ENCODE measurements at places on chromosomes 12 and 14. TPM values are rescaled to one million over a fixed set of nuclear protein-coding genes. Genes with fewer than 3 reads are reported as not detected.
A peak's percentile ranks its signal among the peaks of the same experiment; 100 is the strongest.

Gene SELPLG
- total RNA-seq = 22.2 TPM

Gene MYO1H
- not detected for total RNA-seq

- no peak overlapping the region for H3K27ac ChIP-seq
- no peak for DNase-seq
- no peaks in the 10 kb centered on the region for H3K27me3 ChIP-seq
These were observed 71.1 kb downstream of the PELI2 start for GRCh38 chr14:56189307-56189706.

- H3K4me1 ChIP-seq = peaks cover 46% of the 10 kb centered on the region
- H3K27ac ChIP-seq = no peak overlapping the region
- peak overlapping the region; percentile 83 for H3K4me3 ChIP-seq
These were observed 512 bp downstream of the PDE1B start for GRCh38 chr12:54549774-54550451.

Gene ANO4
- total RNA-seq = not detected

GRCh38 chr12:104365921-104366410 is 62.4 kb downstream of the EID3 start:
- no peak overlapping the region for H3K4me3 ChIP-seq
- H3K36me3 ChIP-seq = no peaks in the 10 kb centered on the region
- no peak for DNase-seq
- no peaks in the 10 kb centered on the region for H3K4me1 ChIP-seq

GRCh38 chr14:64673748-64674147 is 30.5 kb upstream of the PLEKHG3 start:
- no peak overlapping the region for H3K4me3 ChIP-seq
- no peak for DNase-seq
- H3K27me3 ChIP-seq = peaks cover 6% of the 10 kb centered on the region
- H3K27ac ChIP-seq = no peak overlapping the region
- H3K4me1 ChIP-seq = peaks cover 3% of the 10 kb centered on the region
- no peaks in the 10 kb centered on the region for H3K36me3 ChIP-seq

DNA sequence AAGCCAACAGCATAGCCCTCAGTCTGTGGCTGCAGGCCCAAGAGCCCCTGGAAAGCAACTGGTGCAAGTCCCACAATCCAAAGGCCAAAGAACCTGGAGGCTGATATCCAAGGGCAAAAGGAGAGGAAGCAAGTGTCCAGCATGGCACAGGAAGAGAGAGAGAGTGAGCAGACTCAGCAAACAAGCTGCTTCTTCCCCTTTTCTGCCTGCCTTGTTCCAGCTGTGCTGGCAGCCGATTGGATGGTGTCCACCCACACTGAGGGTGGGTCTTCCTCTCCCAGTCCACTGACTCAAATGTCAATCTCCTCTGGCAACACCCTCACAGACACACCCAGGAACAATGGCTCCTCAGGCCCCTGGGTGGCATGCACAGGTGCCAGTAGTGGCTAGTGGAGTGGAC is 33.5 kb downstream of the SMCO2 start:
- H3K27me3 ChIP-seq = no peaks in the 10 kb centered on the region
- H3K4me3 ChIP-seq = no peak overlapping the region
- peaks cover 18% of the 10 kb centered on the region for H3K36me3 ChIP-seq
- no peak overlapping the region for H3K27ac ChIP-seq

Gene TBX3
- total RNA-seq = not detected

- peaks cover 9% of the 10 kb centered on the region for H3K4me1 ChIP-seq
- no peak overlapping the region for H3K4me3 ChIP-seq
- DNase-seq = peak; percentile 58
- no peaks in the 10 kb centered on the region for H3K27me3 ChIP-seq
- peaks cover 10% of the 10 kb centered on the region for H3K36me3 ChIP-seq
These were observed 35.9 kb downstream of the XRCC3 start for GRCh38 chr14:103679351-103679750.

DNA sequence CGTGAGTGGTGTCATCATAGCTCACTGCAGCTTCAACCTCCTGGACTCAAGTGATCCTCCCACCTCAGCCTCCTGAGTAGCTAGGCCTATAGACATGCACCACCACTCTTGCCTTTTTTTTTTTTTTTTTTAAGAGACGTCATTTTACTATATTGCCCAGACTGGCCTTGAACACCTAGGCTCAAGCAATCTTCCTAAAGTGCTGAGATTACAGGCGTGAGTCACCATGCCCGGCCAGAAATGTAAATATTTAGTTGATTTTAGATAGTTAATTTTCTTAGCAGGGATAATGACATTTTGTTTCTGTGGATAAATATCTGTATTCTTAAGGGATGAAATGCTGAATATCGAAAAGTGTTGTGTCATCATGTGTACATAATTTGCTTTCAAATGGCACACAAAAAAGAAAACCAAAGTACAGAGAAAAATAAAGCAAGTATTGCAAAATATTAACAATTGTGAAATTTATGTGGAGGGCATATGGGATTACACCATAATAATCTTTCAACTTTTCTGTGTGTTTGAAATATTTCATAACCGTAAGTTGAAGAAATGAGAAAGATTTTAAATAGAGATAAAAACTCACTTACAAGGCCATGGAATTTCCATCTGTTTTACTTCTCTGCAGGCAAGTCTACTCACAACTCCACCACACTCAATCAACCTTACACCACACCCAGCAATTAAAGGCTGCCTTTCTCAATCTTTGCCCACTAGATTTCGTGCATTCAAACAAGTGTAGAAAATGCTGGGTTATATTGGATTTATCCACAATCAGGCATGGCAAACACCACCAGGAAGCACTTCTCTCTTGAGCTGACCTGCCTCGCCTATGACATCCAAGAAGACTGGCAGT is 93.7 kb downstream of the SPTSSA start:
- H3K36me3 ChIP-seq = no peaks in the 10 kb centered on the region
- DNase-seq = no peak
- H3K4me3 ChIP-seq = no peak overlapping the region
- H3K27me3 ChIP-seq = peaks cover 19% of the 10 kb centered on the region
- no peaks in the 10 kb centered on the region for H3K4me1 ChIP-seq

Gene CDCA3
- 62.5 TPM for total RNA-seq

GRCh38 chr12:120394483-120395367 is 25.8 kb upstream of the MSI1 start:
- no peak for DNase-seq
- H3K27me3 ChIP-seq = peaks cover 48% of the 10 kb centered on the region
- no peak overlapping the region for H3K4me3 ChIP-seq

DNA sequence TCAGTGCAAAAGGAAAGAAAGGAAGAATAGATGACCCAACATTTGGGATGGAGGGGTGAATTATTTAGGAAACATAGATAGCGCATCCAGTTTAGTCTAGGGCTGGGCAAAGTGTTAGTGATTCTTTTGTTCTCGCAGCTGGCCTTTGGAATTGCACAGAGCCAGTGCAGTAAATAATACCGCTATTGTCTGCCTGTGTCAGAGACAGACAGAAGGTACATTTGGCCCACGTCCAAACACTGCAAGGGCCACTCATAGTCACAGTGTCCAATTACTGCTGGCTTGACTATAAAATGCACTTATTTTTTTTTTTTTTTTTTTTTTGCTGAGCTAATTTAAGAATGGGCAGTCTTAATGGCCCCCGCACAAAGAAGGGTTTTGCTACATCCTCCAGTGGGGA is 638.6 kb downstream of the BCL11B start:
- H3K36me3 ChIP-seq = no peaks in the 10 kb centered on the region
- H3K4me3 ChIP-seq = no peak overlapping the region
- H3K4me1 ChIP-seq = no peaks in the 10 kb centered on the region
- no peak for DNase-seq
- H3K27me3 ChIP-seq = no peaks in the 10 kb centered on the region

Gene TAS2R8
- not detected for total RNA-seq

DNA sequence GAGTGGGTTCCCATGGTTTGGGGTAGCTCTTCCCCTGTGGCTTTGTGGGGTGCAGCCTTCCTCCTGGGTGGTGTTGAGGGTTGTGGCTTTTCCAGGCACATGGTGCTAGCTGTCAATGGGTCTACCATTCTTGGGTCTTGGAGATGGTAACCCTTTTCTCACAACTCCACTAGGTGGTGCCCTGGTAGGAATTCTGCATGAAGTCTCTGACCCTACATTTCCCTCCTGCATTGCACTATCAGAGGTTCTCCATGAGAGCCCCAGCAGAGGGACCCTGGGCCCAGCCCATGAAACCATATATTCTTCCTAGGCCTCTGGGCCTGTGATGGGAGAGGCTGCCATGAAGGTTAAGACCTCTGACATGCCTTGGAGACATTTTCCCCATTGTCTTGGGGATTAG is 1093.3 kb downstream of the SLC16A7 start:
- no peak overlapping the region for H3K4me3 ChIP-seq
- no peak overlapping the region for H3K27ac ChIP-seq
- no peaks in the 10 kb centered on the region for H3K27me3 ChIP-seq
- no peak for DNase-seq
- no peaks in the 10 kb centered on the region for H3K36me3 ChIP-seq
- H3K4me1 ChIP-seq = no peaks in the 10 kb centered on the region

Gene FAR2
- 7.6 TPM for total RNA-seq

- H3K4me1 ChIP-seq = no peaks in the 10 kb centered on the region
- H3K27ac ChIP-seq = no peak overlapping the region
- no peaks in the 10 kb centered on the region for H3K27me3 ChIP-seq
- no peak overlapping the region for H3K4me3 ChIP-seq
- DNase-seq = no peak
These were observed 691.8 kb downstream of the FLRT2 start for GRCh38 chr14:86221755-86222154.

Gene SLC10A1
- total RNA-seq = not detected

- peaks cover 3% of the 10 kb centered on the region for H3K4me1 ChIP-seq
- no peak for DNase-seq
- peaks cover 17% of the 10 kb centered on the region for H3K27me3 ChIP-seq
- H3K4me3 ChIP-seq = no peak overlapping the region
These were observed 85.5 kb upstream of the PTPRB start for GRCh38 chr12:70722584-70723343.

GRCh38 chr12:25083211-25083610 is 111.7 kb downstream of the DNAI7 start:
- no peaks in the 10 kb centered on the region for H3K27me3 ChIP-seq
- H3K27ac ChIP-seq = no peak overlapping the region

Measured in activated naive CD8-positive, alpha-beta T cell treated with anti-CD3 and anti-CD28 coated beads for 36 hours (primary cell).